ENCODE measurements at places on chromosomes 4 and X.

DNA sequence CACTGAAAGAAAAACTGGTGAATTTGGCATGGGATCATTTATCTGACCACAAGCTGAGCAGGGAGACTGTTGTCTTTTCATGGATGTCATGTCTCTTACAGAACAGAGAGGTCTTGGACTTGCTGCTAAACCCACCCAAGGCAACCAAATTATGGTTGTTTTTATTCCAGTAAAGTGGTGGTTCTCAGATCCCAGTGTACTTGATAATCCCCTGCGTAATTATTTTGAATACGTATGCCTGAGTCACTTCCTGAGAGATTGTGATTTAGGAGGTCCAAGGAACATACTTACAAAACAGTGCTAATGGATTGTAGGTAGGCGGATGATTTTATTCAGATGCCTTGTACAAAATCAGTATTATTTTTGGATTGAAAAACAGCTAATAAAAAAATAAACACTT lies 585.6 kb downstream of the IL1RAPL1 start:
- DNase-seq: peak; percentile 67

- DNase-seq: peak; percentile 32
Observed at GRCh38 chr4:113057891-113058290, 8.4 kb downstream of the ANK2 start.

- DNase-seq: no peak
Observed at GRCh38 chr4:23923141-23923540, 33.3 kb upstream of the PPARGC1A start.

DNA sequence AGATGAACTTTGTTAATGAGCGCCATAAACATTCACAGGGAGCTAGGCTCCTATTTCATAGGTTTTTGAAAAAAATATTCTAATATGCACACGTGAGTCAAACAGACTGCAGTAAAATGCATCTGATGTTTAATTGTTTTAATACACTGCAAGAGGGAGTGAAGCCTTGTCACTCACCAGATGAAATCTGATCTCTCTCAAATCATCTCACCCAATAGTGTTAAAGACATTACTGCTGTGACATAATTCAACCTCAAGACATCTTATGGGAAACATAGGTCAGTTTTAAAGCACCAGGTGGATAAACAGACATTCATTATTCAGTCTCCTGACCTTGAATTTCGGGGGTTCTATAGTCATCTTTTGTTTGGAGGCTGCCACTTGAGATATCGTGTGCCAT lies 148.3 kb downstream of the MAML3 start:
- no peak for DNase-seq

GRCh38 chr4:13830449-13830848 lies 202.9 kb upstream of the BOD1L1 start:
- DNase-seq: no peak

Measured in iris pigment epithelial cell (primary cell).